Left ventricle myocardium inferior (tissue), 1 donor: ENCODE measurements at places on chromosomes 16 and 17. TPM values are rescaled to one million over a fixed set of nuclear protein-coding genes. Genes with fewer than 3 reads are reported as not detected.

GRCh38 chr16:67391424-67392300 is 1.6 kb downstream of the TPPP3 start:
- DNase-seq = no peak

- no peak for DNase-seq
Measured at GRCh38 chr17:49100601-49101000, 32.0 kb upstream of the B4GALNT2 start.

- no peak for DNase-seq
Measured at GRCh38 chr17:27313301-27313700, 19.4 kb downstream of the WSB1 start.

DNA sequence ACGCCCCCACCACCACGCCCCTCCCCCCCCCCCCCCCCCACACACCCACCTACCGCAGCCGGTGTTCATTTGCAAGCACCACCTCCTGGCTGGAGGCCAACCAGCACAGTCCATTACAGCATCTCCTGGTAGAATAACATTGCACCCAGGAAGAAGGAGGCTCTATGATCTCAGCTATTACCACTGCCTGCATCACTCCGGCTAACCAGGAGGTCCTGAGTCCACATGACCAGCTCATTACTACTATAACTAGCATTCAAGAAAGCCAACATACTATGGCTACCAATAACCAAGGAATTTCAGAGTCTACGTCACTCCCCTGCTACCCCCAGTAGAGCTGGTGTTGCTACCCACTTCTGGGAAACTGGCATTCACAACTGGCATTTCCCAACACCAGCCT is 81.1 kb upstream of the ALOX12 start:
- DNase-seq = no peak

DNA sequence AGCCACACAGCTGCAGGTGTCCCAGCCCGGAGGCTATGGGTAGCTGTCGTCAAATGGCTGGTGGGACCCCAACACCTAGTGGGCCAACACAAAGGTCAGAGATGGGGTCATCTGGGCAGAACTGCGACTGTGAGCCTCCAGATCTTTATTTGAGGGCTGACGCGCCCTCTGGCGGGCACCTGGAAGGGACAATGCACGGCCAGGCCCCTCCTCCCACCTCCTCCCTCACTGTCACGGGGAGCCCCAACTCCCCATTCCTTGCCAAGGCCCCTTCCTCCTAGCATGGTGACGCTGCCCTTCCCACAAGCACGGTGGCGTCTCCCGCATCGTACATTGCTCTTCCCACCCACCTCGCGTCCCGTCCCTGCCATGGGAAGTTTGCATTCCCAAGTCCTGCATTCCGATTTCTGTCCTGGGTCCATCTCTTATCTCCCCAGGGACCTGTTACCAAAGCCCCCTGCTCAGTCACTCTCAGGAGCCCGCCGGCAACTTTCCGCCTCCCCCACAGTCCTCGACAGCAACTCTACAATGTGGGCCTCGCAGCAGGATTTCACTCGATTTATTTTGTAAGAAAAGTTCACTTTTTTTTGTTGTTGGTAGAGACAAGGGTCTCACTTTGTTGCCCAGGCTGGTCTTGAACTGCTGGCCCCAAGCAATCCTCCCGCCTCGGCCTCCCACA is 1.0 kb downstream of the TLE7 start:
- no peak for DNase-seq

DNA sequence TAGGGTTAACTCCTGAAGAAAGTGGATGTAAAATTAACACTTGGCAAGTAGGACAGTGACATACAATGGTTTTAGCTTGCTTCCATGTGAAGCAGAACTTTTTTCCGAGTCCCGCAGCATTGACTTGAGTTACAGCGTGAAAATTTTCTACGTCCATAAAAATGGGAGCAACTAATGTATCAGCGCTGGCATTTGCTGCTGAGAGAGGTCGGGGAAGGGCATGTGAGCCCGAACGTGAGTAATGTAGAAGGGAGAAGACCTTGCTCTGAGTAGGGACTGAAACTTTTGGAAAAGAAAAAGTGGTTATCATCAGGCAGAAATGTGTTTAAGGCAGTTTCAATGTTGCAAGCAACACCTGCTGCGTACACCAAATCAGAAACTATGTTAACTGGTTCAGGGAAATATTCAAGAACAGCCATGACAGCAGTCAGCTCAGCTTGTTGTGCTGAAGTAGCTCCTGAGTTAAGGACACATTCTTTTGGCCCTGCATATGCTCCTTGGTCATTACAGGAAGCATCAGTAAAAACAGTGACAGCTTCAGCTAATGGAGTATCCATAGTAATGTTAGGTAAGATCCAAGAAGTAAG is 70.9 kb upstream of the ARL4D start:
- DNase-seq = no peak

GRCh38 chr17:62676231-62676943 is 48.9 kb downstream of the MRC2 start:
- DNase-seq = no peak

DNA sequence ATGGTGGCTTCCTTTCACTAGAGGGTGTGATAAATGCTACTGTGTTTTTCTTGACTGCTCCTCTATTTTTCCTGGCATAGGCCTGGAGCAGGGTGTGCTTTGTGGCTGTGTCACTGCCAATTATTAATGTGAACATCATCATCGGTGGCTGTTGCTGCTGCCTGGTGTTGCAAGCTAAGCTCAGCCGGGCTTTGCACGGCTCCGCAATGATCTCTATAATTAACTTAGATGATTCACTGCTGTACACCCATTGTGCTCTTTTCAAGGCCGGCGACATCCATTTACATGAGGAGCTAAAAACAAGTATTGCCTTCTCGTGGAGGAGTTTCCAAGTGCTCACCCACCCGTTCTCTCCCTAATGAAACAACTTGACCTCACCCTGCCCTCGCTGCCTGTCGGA is 160.1 kb upstream of the IRX3 start:
- DNase-seq = peak; percentile 61

GRCh38 chr17:80419255-80419654 is 4.3 kb downstream of the ENDOV start:
- DNase-seq = no peak

GRCh38 chr17:28216528-28216927 is 102.5 kb upstream of the TMEM97 start:
- DNase-seq = no peak

DNA sequence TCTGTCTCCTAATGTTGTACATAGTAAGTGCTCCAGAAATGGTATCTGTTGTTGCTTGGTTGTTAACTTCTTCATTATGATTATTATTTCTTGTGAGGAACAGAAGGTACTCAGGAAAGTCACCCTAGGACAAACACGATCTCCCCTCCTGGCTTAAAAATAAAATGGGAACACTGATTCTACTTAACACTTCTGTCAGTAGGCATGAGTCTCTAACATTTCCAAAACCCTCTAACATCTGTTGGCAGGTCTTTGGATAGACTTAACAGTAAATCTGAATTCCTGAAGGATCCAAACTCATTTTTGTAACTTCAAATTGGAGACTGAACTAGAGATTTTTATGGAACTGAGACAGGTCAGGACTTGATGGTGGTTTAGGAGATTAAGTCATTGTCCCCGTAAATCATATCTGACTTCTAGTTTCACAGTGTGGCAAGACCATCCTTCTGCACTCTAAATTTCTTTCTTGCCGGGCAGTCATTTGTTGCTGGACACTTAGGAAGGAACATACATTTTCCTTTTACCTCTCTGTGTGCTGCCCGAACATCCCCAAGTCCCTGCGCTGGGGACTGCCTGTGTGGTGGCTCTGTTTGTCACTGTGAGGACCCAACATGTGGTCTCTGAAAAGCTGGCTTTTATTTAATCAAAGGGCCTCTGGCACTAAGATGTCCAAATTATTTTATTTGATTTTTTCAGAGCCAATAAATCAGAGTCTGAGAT is 149.9 kb downstream of the NPIPB5 start:
- DNase-seq = no peak

- no peak for DNase-seq
Measured at GRCh38 chr16:1793578-1794220, at the start of gene IGFALS. IGFALS (minus strand) TSS chr16:1793705; CDS start chr16:1793652, 53 bp downstream.

DNA sequence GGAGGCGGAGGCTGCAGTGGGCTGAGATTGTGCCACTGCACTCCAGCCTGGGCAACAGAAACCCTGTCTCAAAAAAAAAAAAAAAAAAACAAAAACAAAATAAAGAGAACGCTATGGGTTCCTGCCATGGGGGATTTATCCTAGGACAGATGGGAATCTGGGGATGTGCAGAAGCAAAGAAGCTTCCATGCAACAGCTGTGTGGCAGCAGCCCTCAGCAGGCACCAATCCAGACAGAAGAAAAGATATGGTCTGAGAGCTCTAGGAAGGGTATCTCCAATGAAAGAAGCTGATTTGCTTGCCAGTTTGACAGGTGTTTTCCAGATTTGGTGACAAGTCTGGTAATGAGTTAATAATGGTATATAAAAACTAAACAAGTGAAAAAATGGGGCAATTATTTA is 11.6 kb downstream of the MYO19 start:
- no peak for DNase-seq

- no peak for DNase-seq
Measured at GRCh38 chr17:8504460-8505207, 69.0 kb downstream of the NDEL1 start.

- no peak for DNase-seq
Measured at GRCh38 chr17:79871131-79871530, 31.9 kb upstream of the CBX4 start.

DNA sequence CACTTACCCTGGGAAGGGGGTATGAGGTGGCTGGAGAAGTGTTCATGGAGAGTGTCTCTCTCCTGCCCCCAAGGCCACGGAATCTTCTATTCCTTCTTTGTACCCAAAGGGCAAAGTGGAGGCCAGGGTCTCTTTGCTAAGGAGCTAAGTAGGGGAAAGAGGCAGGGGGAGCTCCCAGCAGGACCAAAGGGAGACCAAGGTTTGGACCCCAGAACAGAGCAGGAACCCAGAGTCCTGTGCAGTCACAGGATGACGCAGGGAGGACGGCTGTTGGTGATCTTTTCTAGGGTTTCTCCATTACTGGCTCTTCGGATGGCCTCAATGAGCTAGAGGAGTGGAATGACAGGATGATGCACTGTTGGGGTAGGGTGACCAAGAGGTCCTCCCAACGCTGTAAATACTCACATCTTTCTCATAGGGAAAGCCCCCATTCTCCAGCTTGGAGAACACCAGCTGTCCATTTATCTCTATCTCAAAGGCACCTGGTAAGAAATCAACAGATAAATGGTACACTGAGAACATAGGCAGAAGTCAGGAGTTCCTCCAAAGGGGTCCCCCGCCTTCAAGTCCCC is 966 bp downstream of the MIEN1 start:
- DNase-seq = no peak

DNA sequence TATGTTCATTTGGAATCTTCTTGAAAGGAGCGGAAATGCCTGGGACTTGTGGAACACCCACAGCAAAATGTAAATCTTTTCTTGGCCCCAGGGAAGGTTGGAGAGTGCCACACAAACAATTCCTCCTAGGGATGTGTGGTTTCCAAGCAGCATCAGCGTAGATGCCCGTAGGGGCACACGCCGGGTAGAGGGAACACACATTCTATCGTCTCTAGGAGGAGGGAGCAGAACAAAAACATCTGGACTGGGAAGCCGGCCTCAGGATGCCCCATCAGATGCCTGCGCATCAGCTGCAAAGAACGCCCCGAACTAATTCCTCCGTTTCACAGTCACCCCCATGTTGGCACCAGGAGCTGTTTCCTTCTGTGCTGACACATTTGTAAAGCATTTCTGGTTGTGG is 357.9 kb upstream of the ZFHX3 start:
- DNase-seq = no peak

DNA sequence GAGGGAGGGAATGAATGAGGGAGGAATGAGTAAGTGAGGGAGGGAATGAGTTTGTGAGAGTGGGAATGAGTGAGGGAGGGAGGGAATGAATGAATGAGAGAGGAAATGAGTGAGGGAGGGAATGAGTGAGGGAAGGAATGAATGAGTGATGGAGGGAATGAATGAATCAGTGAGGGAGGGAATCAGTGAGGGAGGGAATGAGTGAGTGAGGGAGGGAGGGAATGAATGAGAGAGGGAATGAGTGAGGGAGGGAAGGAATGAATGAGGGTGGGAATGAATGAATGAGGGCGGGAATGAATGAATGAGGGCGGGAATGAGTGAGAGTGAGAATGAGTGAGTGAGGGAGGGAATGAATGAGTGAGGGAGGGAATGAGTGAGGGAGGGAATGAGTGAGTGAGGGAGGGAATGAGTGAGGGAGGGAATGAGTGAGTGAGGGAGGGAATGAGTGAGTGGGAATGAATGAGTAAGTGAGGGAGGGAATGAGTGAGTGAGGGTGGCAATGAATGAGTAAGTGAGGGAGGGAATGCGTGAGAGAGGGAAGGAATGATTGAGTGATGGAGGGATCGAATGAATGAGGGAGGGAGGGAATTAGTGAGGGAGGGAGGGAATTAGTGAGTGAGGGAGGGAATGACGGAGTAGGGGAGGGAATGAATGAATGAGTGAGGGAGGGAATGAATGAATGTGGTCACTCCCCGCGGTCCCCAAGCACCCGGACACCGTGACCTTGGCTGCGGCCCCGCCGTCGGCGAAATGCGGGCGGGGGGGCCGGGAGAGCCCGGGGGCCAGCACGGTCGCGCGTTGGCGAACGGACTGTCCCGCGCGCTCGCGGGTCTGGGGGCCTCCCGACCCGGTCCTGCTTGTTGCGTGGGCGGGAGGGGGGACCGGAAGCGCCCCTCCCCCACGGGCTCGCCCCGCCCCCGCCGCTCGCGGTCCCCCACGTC is 1.1 kb upstream of the UBE2I start:
- no peak for DNase-seq

DNA sequence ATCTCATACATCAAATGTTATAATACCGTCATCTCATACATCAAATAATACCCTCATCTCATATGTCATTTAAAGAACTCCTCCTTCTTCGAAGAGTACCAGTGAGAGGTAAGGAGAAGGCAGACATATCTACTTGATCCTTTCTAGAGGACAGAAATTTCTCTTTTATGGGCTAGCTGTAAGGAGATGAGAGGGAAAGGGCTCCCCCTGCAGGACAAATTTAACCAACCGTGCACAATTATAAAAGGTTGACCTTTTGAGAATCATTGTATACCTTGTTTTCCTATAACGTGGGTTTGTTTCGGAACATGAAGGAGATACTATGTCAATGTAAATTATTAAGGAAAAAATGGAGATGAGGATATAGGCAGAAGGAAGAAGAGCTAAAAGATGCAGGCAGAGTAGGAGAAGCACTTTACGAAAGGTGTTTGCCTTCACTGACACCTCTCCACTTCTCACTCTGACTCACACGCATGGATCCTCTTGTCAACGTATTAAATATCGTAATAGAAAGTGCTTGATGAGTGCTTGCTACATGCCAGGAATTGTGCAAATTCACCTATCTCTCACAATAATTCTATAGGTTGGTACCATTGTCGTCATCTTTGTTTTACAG is 465.9 kb upstream of the ERCC4 start:
- no peak for DNase-seq

- DNase-seq = no peak
Measured at GRCh38 chr16:30927789-30928378, 4.5 kb downstream of the FBXL19 start.

SPIRE2 gene
- total RNA-seq = 1.2 TPM

FBXW10 gene
- 0.08 TPM for total RNA-seq

GABARAP gene
- total RNA-seq = 394 TPM

C17orf107 gene
- 0.80 TPM for total RNA-seq

HP gene
- 1.6 TPM for total RNA-seq

TNFRSF13B gene
- not detected for total RNA-seq

SPNS2 gene
- total RNA-seq = 11.2 TPM

TSNAXIP1 gene
- 0.49 TPM for total RNA-seq

SLC16A6 gene
- total RNA-seq = 0.08 TPM

KRT25 gene
- total RNA-seq = not detected

CIBAR2 gene
- not detected for total RNA-seq

CACNG3 gene
- total RNA-seq = not detected

KRT28 gene
- not detected for total RNA-seq

VMO1 gene
- total RNA-seq = 0.63 TPM

ADAP2 gene
- 7.0 TPM for total RNA-seq
